Stimulated activated CD8-positive, alpha-beta memory T cell treated with anti-CD3 and anti-CD28 coated beads, Interleukin-7, amount 100 ng/mL, for 1 hour (primary cell): ENCODE measurements at places on chromosomes 7 and 10.

GRCh38 chr10:12670004-12670403 lies 320.7 kb downstream of the CAMK1D start:
- DNase-seq = no peak

DNA sequence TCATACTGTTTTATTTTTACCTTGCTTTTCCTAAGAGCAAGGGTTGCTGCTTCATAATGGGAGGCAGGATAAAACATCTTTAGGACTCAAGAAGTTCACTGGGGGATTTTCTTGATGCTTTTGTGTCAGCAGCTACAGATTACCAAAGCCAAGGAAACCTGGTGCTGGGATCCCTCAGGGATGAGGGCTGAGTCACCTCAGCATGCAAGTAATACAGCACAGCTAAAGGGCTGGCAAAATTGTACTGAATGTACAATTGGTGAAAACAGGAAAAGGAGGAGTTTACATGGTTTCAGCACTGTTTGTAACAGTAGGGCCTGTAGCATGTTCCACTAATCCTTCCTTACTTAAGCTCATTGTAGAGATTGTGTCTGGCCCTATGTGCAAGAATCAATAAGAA lies 1056.8 kb downstream of the SORCS1 start:
- DNase-seq = no peak

- DNase-seq = no peak
These were observed 129.1 kb upstream of the BTBD16 start for GRCh38 chr10:122141821-122142640.

DNA sequence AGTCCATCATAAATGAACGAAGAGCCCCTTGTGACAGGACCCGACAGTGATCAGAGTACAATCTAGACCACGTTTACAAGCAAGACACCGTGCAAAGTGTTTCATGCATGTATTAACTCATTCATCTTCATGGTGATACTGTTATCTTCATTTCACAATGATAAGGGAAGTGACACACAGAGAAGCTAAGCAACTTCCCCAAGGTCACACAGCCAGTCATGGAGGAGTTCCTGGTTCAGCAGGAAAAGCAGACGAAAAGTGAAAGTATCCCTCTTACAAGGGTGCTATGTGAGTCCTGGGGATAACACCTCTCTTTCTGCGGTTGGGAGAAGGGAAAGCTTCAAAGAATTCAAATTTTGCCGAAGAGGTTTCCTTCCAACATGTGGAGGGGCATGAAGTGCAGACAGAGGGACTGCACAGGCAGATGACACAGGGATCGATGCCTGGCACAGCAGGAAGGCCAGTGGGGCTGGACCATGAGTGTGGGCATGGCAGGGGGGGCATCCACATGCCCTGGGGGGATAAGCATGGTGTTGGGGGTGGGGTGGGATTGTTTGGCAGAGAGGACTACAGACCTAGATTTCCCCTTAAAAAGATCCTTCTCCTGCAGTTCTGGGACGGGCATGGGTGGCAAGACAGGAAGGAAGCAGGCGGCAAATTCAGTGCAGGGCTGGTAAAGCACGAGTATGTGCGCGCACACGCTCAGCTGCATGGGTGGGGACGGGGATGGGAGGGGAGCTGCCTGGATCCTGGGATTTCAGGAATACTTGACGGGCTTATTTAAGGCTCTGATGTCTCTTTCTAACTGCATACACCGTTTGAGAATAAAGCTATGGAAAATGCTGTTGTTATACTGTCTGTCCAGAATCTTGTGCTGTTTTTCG lies 33.5 kb upstream of the DDC start:
- no peak for DNase-seq

- no peak for DNase-seq
These were observed 44.7 kb upstream of the CROT start for GRCh38 chr7:87300756-87301155.

DNA sequence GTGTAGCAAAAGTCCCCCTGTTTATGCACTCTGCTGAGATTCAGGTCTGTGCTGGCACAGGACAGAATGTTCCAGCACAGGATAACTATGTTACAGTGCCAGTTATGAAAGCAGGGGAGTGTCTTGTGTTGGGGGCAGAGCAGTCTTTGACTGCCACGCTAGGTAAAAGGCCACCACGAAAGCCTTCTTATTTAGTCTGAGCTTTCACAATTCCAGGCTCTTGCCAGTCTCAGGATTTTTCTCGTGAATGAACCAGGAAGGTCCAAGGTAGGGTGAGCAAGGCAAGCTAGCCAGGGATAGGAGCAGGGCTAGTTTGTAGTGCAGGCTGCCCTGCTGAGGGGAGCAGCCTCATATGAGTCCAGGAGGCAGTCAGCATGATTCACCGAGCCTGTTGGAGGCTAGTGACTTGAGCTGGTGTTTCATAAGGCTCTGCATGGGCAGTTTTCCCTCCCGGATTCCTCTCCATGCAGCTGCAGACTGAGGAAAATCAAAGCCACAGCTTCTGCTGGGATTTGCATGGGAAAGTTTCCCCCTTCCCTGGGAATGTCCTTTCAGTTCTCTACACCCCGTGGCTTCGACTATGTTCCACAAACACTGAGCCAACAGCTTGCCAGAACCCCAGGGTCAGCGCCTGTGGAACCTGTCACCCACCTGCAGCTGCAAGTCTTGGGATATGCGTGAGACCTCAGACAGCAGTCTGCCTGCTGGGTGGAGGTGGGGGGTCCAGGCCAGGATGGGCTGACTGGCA lies 112.3 kb downstream of the JCAD start:
- no peak for DNase-seq

DNA sequence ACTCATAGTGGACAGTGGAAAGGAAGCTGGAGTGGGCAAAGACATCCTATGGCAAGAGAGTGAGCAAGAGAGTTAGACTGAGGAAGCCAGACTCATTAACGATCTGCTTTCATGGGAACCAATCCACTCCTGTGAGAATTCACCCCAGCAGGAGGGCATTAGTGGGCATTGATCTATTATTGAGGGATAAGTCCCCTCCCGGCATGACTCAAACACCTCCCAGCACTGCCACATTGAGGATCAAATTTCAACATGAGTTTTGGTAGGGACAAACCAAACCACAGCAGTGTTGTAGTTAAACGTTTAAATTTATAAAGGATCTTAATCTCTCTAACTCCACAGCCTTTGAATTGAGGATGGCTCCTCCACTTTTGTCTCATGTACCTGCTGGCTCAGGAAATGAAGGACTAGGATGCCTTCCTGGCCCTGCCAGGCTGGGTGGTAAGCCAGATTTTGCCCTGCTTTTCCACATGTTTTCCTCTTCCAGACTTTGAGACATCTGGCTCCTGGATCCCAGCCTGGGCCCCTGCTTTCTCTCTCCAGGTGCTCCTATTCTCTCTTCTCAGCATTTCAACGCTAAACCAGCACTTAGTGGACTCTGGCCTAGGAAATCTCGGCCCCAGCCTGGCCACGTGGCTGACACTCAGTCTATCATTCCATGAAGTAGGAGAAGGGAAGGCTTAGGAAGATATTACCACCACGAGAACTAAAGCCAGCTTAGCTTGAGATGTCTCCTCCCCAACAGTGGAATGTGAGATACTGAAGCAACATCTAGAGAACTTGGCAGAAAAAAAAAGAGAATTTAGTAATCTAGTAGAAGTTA lies 96.5 kb upstream of the PIP4K2A start:
- no peak for DNase-seq

- DNase-seq = no peak
These were observed 50.2 kb downstream of the EEPD1 start for GRCh38 chr7:36203071-36203790.

DNA sequence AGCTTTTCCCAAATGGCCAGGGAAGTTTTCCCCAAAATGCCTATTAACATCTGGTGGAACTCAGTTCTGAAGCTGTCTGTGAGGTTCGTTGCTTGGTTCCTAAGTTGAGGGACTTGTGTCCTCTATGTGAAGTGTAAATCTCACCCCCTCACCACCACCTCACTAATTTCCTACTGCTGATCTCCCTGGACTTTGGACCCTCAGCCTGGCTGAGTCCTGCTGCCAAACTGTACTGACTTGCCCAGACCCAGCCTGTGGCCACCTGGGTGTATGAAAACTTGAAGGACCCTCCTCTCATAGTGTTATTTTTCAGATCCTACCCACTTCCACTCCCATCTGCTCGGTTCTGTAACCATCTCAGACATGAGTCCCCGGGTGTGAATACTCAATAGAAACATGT lies 94.9 kb downstream of the MET start:
- DNase-seq = no peak

DNA sequence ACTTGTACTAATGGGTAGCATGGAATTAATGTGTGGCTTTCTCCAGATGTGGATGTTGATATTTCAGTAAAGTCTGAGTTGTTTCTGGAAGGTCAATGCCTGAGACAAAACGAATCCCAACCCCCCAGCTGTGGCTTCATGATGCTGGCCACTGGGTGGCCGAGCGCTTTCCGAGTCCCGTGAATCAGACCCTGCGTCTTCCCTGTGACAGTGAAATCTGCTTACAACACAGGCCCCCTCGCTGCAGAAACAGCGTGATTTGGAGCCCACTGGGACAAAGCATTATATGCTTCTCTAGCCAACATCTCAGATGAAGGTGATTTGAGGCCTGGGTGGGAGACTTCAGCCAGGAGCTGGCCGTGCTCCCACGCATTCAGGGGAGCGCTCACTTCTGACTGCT lies 124.7 kb downstream of the WDR37 start:
- no peak for DNase-seq

- no peak for DNase-seq
These were observed 715.5 kb downstream of the SORCS3 start for GRCh38 chr10:105356626-105357025.

DNA sequence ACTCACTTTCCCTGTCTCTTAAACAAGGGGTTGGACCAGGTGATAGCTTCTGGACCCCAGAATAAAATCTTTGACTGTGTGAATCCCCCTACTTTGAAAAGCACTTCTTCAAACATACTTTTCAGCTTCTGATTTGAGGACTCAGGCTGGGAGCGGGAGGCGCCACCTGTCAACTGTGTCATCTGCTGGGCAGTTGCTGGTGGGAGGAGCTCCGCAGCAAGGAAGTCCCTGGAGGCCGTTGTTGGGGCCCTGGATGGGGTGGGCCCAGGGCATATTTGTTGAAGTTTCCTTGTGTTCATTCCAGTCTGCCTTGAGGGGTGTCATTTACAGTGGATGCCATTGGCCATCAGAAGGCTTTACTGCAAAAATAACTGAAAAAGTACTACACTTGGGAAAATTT lies 197.7 kb downstream of the CCDC3 start:
- DNase-seq = no peak

- no peak for DNase-seq
These were observed 123.9 kb downstream of the CACNA2D1 start for GRCh38 chr7:82319674-82320118.

DNA sequence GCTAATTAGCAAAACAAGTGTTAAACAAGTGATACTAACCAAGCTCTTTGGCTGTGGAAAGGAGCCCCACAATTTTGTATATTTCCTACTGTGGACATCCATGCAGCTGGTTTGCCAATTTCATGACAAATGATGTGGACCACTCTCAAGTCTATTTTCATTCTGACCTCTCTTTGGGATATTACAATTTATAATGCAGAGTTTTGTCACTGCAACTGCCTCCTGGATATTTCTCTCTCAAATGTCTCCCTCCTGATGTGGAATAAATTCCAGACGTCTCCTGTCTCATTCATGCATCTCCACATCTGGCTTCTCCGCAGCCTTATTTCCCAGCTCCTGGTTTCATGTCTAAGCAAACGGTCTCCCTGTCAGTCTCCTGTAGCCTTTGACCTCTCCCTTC lies 80.6 kb upstream of the RHEB start:
- no peak for DNase-seq
